ENCODE measurements at places on chromosomes 3 and 15.

GRCh38 chr3:79161941-79162340, 605.9 kb downstream of the ROBO1 start:
- DNase-seq: no peak

- DNase-seq: no peak
Observed at GRCh38 chr15:40450047-40450446, 9.3 kb downstream of the BAHD1 start.

GRCh38 chr3:134640378-134640777, 10.4 kb downstream of the KY start:
- DNase-seq: no peak

DNA sequence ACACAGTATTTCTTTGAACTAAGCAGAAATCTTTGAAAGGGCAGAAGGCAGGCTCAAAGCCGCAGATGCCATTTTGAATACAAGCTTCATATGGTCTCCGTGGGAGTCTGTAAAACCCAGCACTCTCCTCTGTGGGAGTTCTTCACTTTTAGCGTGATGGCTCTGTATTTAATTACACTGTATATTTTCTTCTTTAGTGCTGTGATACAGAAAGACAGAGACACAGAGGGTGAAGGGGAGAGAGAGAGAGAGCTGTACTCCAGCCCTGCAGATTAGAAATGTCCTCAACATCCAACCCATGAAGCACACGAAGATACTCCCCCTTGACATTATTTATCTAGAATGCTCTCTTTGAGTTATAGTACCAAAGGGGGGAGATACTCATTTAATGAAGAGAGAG, 752.6 kb upstream of the NR2F2 start:
- no peak for DNase-seq

GRCh38 chr15:73845507-73845906, 27.9 kb upstream of the TBC1D21 start:
- no peak for DNase-seq

DNA sequence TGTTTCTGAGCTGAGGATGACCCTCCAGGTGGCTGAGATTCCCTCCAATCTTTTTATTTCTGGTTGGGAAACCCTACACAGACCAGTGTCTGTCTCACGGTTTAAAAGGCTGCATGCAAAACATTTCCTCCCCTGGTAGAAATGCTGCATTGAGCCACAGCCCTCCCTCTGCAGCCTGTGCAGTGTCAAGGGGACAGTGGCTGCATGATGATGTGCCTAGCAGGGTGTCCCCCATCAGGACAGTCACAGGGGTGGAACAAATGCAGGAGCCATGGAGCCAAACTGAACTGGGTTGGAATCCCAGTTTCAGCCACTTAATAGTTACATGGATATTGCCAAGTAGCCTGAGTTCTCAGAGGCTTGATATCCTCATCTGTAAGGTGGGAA, 147.9 kb upstream of the CTDSPL start:
- DNase-seq: no peak

DNA sequence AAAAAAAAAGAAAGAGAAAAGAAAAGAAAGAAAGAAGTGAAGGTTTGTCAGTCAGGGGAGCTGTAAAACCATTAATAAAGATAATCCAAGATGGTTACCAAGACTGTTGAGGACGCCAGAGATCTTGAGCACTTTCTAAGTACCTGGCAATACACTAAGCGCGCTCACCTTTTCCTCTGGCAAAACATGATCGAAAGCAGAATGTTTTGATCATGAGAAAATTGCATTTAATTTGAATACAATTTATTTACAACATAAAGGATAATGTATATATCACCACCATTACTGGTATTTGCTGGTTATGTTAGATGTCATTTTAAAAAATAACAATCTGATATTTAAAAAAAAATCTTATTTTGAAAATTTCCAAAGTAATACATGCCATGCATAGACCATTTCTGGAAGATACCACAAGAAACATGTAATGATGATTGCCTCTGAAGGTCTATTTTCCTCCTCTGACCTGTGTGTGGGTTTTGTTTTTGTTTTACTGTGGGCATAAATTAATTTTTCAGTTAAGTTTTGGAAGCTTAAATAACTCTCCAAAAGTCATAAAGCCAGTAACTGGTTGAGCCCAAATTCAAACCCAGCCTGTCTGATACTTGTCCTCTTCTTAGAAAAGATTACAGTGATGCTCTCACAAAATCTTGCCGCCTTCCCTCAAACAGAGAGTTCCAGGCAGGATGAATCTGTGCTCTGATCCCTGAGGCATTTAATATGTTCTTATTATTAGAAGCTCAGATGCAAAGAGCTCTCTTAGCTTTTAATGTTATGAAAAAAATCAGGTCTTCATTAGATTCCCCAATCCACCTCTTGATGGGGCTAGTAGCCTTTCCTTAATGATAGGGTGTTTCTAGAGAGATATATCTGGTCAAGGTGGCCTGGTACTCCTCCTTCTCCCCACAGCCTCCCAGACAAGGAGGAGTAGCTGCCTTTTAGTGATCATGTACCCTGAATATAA, 2.0 kb downstream of the B2M start:
- no peak for DNase-seq

DNA sequence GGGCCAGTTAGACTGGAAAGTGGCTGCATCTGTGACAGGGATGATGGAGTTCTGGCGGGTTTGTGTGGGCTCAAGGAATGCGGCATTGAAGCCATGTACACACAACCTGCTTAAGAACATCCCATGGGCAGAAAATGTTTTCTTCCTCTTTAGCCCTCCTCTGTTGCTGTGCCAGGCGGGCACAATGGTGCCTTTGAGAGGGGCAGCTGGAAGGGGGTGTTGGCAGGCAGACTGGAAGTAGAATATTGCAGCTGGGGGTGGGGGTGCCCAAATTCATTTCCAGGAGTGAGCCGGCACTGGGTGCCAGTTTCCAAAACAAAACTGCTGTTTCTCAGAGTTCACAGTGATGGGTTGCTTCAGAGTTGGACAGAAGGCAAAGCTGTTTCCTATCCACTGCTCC, 91.8 kb upstream of the ETV5 start:
- peak; percentile 76 for DNase-seq

DNA sequence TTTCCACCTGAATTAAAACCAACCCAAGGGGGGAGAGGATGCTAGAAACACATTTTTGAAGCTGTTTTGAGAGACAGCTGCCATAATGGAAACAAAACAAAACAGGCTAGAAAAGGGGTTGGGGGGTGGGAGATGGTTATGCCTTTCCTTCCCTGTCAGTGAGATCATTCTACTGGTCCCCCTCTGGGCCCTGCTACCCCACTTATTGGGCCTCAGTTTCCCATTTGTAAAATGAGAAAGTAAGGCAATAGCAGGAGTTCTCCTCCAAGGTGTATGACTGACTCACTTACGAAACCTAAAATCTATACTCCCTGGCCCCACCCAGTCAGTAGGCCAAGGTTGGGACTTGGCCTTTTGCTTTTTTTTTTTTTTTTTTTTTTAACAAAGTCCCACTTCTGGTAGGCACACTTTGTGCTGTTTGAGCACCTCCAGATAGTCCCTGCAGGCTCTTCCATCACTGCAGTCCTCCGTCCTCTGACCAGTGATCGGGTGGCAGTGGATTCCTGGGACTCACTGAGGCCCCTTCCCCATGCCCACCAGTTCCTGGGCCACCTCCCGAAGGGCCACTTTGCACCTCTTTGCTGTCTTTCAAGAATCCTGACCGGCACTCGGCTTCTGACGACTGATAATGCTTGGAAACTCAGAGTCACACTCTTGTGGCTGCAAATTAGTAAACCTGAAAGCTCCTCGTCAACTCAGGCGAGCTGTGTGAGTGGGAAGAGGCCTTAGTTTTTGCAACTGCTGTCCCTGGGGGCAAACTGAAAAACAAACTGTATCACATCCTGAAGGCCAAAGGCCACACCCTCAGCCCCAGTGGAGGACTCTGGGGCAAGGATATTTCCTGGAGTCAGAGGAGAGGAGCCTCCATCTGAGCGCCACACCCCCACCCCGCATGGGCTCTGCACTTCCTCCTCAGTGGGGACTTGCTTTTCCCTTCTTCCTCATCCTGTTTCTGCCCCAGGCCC, 6.7 kb upstream of the PSTPIP1 start:
- DNase-seq: no peak

- no peak for DNase-seq
Observed at GRCh38 chr15:42619656-42620371, 44.4 kb downstream of the STARD9 start.

GRCh38 chr15:63238796-63239195, 38.6 kb upstream of the APH1B start:
- DNase-seq: no peak

DNA sequence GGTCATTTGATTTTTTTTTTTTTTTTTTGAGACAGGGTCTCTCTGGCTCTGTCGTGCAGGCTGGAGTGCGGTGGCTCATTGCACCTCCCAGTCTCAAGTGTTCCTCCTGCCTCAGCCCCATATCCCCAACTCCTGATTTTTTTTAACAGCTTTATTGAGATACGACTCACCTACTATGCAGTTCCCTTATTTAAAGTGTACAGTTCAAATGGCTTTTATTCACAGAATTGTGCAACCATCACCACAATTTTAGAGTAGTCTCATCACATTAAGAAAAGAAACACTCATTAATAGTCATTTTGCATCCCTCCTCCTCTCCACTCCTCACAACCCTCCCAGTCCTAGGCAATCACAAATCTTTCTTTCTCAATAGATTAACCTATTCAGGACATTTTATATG, 1.9 kb upstream of the TRA2B start:
- no peak for DNase-seq

DNA sequence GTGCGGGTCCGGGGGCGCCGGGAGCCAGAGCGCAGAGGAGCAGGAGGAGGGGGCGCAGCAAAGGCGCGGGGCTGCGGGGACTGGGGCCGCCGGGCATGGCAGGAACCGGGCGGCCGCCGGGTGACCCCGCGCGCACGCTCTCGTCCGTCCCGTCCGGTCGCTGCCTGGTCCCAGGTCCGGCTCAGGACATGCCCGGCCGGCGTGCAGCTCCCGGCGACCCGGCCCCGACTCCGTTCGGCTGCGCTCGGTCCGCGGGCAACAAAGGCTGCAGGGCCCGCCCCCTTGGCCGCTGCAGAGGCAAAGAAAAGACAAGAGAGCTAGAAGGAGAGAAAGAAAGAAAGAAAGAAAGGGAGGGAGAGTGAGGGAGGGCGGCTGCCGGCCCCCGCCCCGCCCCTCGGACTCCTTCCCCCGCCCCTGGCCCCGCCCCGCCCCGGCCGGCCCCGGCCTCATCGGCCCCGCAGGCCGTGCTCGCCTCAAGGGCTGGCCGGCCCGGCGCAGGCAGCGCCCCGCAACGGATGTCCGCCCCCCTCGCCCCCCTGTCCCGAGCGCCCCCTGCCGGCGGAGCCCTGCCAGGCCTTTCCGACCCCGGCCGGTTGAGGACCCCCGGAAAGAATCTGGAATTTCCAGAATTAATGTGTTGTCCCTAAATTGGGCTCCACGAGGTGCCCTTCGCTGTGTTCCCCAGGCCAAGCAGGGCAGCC, at the start of gene ADAMTS7:
Gene ADAMTS7, minus strand, starts transcription at position 341 of the 701 bp plus-strand sequence. Its CDS starts 244 bp downstream, at position 97.
- peak; percentile 22 for DNase-seq

- no peak for DNase-seq
Observed at GRCh38 chr15:100842756-100843730, 36.6 kb upstream of the ALDH1A3 start.

DNA sequence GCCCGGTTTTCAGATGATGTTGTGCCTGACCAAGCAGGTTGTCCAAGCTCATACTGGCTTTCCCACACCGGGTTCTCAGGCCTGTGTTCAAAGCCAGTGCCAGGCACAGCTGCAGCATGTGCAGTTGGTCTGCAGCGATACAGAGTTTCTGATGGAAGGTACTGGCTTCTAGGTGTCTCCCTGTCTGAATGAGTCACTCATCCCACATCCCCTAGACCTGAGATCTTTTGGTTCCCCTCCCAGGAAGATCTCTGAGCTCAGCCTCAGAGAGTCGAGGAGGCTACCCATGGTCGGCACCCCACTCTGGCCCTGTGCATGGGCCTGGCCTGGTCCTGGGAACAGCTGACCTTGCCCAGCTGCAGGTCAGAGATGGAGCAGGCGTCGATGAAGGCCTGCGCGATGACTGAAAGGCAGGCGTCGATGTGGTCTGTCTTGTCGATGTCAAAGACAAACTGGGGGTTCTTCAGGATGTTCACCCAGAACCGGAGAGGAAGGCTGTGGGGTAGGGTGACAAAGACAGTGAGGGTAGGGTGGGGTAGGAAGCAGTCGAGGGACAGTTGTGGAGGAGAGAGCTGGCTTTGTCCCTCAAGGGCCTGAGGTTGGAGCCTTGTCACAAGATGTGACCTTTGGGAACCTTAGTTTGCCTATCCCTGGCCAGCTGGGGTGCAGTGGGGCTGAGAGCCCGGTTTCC, 15.3 kb downstream of the H1-8 start:
- no peak for DNase-seq

DNA sequence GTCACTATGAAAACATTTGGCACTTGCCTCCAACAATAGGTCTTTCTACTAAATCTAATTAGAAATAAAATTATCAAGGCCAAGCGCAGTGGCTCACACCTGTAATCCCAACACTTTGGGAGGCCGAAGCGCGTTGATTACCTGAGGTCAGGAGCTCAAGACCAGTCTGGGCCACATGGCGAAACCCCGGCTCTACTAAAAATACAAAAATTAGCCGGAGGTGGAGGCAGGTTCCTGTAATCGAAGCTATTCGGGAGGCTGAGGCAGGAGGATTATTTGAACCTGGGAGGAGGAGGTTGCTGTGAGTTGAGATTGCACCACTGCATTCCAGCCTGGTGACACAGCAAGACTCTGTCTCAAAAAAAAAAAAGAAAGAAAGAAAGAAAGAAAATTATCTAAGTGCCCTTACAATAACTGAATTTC, 1.6 kb upstream of the PLD1 start:
- DNase-seq: no peak

DNA sequence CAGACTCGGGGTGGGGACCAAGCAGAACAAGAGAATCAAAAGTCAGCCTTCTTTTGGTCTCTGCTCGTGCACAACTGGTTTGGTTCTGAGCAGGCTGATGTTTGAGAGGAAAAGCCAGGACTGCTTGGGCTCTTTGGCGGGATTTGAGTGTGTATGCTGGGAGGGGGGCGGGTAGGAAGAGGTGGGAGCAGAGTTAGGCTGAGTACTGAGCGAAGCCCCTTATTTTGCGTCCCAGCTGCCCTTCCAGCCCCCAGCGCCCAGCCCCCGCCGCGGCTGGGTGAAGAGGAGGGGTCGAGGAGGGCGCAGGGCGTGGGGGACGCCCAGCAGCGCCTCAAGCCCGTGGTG, 153.5 kb upstream of the GOLIM4 start:
- DNase-seq: no peak

DNA sequence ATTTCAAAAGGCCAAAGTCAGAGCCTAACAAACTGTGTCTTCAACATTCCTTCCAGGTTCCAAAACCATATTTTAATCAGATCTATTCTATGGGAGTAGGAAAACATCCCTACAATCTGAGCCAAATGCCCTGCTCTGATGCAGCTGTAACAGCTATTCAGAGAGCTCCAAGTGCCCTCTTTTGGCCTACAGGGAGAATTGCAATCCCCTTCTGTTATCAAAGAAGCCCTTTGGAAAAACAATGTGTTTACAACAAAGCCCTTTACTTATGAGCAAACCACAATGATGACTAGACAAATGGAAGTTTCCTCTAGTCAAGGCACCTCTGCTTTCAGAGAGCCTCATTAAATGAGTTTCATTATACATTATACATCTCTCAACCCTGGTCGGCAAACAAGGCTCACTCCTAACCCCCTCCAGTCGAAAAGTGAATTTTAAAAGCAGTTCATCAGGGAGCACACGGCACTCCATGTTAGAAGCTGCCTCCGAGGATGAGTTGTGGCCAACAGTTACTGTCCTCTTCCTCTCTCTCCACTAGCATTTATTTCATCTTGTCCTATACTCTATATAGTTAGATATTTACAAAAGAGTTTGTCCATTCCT, 42.6 kb upstream of the TMCO5A start:
- no peak for DNase-seq
